Activated naive CD8-positive, alpha-beta T cell treated with anti-CD3 and anti-CD28 coated beads, Interleukin-2, amount 10 ng/mL, durations not matched to agents 7 days and 5 days (primary cell): ENCODE measurements at places on chromosomes 6 and 20. TPM values are rescaled to one million over a fixed set of nuclear protein-coding genes. Genes with fewer than 3 reads are reported as not detected.
A peak's percentile ranks its signal among the peaks of the same experiment; 100 is the strongest.

- H3K27ac ChIP-seq, result no peak overlapping the region
- peaks cover 5% of the 10 kb centered on the region for H3K36me3 ChIP-seq
- no peaks in the 10 kb centered on the region for H3K4me1 ChIP-seq
- DNase-seq, result no peak
- no peaks in the 10 kb centered on the region for H3K27me3 ChIP-seq
These were observed 98.3 kb downstream of the ELOVL5 start for GRCh38 chr6:53250176-53251032.

GRCh38 chr6:127107916-127108315 lies 10.6 kb upstream of the RSPO3 start:
- no peak for DNase-seq
- H3K27ac ChIP-seq, result no peak overlapping the region
- no peaks in the 10 kb centered on the region for H3K36me3 ChIP-seq

- H3K27me3 ChIP-seq, result peaks cover 2% of the 10 kb centered on the region
- H3K27ac ChIP-seq, result no peak overlapping the region
- DNase-seq, result no peak
- H3K4me1 ChIP-seq, result peaks cover 6% of the 10 kb centered on the region
These were observed 640.2 kb downstream of the PTPRT start for GRCh38 chr20:42549496-42549895.

DNA sequence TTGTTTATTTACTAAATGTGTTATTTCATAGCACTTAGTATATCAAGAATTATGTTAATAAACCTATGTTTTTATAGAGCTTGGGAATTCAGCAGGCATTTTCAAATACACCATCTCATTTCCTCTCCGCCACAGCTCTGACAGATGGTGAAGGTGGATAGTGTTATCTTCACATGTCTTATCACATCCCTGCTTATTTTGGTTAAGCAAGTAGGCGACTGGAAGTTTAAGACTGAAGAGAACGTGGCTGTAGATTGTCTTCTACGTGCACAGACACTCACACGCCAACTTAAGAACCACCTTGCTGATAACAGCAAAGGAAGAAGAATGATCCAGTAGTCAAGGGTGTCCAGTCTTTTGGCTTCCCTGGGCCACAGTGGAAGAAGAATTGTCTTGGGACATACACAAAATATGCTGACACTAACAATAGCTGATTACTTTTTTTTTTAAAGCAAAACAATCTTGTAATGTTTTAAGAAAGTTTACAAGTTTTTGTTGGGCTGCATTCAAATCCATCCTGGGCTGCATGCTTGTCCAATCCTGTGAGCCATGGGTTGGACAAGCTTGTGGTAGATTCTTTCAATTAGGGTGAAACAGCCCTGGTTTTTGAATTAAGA lies 43.3 kb upstream of the SCGN start:
- no peaks in the 10 kb centered on the region for H3K4me1 ChIP-seq
- no peak overlapping the region for H3K4me3 ChIP-seq
- H3K36me3 ChIP-seq, result peaks cover 6% of the 10 kb centered on the region
- DNase-seq, result no peak
- no peaks in the 10 kb centered on the region for H3K27me3 ChIP-seq
- no peak overlapping the region for H3K27ac ChIP-seq

- peaks cover 21% of the 10 kb centered on the region for H3K27me3 ChIP-seq
- H3K36me3 ChIP-seq, result no peaks in the 10 kb centered on the region
- no peaks in the 10 kb centered on the region for H3K4me1 ChIP-seq
- no peak overlapping the region for H3K27ac ChIP-seq
- no peak for DNase-seq
These were observed 44.4 kb downstream of the DCDC2 start for GRCh38 chr6:24313251-24314141.

DNA sequence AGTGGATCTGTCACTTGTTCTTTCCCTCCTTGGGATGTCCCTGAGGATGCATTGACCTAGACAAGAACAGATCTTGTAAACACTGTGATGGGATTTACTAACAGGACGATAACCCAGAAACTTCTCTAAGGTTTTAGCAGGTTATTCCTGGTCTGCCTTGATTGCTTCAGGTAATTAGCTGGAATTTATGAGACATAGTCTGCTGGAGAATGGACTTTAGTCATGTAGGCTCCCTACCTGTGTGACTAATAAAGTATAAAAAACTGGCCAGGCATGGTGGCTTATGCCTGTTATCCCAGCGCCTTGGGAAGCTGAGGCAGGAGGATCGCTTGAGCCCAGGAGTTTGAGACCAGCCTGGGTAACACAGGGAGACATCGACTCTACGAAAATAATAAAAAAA lies 96.1 kb downstream of the PAK5 start:
- H3K27ac ChIP-seq, result no peak overlapping the region
- H3K27me3 ChIP-seq, result no peaks in the 10 kb centered on the region
- H3K4me1 ChIP-seq, result no peaks in the 10 kb centered on the region
- DNase-seq, result no peak

DNA sequence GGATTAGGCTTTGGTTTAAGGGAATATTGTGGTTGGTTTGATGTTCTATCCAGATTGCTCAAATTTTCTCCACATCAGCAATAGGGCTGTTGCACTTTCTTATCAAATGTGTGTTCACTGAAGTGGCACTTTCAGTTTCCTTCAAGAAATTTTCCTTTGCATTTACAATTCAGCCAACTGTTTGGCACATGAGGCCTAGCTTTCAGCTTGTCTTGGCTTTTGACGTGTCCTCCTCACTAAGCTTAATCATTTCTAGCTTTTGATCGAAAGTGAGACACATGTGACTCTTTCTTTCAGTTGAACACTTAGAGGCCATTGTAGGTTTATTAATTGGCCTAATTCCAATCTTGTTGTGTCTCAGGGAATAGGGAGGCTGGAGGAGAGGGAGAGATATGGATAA lies 104.8 kb downstream of the FLRT3 start:
- no peaks in the 10 kb centered on the region for H3K36me3 ChIP-seq
- H3K27me3 ChIP-seq, result no peaks in the 10 kb centered on the region
- H3K27ac ChIP-seq, result no peak overlapping the region

- no peak for DNase-seq
- H3K27ac ChIP-seq, result no peak overlapping the region
- peaks cover 78% of the 10 kb centered on the region for H3K27me3 ChIP-seq
- no peaks in the 10 kb centered on the region for H3K4me1 ChIP-seq
- no peak overlapping the region for H3K4me3 ChIP-seq
These were observed 62.5 kb downstream of the ERMARD start for GRCh38 chr6:169813969-169814368.

DNA sequence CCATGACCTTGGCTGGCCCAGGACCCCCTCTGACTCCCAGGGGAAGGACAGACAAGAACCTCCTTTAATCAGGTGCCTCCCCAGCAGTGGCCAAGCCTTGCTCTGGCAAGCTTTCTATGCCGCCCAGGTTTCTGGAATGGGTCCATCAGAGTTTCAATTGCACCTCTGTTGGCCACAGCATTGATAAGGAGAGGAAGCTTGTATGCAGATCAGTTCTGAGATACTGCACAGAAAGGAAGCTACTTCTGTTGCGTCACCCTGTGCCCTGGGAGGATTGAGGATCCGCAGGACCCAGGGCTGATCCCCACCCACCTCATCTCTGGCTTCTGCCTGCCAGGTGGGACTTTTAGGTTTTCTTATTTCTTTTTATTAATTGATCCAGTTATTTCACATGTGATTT lies 167.2 kb downstream of the TFAP2C start:
- no peaks in the 10 kb centered on the region for H3K36me3 ChIP-seq
- peaks cover 4% of the 10 kb centered on the region for H3K27me3 ChIP-seq
- no peak for DNase-seq
- no peak overlapping the region for H3K4me3 ChIP-seq

DNA sequence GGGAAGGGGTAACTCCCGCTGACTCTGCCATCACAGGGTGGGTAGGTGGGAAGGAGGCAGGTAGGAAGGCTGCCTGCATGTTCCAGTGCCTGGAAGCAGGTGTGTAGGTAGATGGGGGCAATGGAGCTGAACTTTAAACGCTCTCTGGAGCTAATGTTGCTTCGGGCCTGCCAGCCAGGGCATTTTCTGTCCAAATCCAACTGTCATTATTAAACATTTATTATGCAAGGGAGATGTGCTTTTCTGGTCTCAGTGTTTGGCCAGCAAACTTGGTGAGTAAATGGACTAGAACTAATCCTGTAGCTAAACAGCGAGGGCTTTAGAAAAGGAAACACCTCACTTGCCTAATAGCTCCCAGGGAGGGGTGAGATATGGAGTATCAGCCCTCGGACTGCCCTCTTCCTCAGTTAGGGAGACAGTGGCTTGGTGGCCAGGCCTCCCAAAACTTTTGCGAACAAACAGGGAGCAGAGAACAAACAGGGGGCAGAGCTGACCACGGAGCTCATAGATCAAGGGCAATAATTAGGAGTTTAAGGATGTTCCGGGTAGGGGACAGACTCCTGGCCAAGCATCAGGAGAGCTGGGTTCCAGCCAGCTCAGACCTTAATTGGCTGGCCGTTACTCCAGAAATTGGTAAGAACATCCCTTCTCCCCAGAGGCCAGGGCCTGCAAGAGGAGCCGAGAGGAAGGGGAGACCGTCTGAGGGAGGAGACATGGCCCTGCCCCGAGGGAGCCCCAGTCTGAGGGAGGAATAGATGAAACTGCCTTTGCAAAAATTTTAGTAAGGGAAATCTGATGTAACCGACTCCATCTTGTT lies 131.1 kb downstream of the VEGFA start:
- no peak for DNase-seq
- H3K4me1 ChIP-seq, result peaks cover 2% of the 10 kb centered on the region
- no peak overlapping the region for H3K27ac ChIP-seq

GRCh38 chr20:2382833-2383232 lies 2.1 kb downstream of the TGM6 start:
- peaks cover 19% of the 10 kb centered on the region for H3K27me3 ChIP-seq
- H3K4me3 ChIP-seq, result no peak overlapping the region
- no peak overlapping the region for H3K27ac ChIP-seq
- DNase-seq, result no peak
- peaks cover 27% of the 10 kb centered on the region for H3K4me1 ChIP-seq
- H3K36me3 ChIP-seq, result no peaks in the 10 kb centered on the region

DNA sequence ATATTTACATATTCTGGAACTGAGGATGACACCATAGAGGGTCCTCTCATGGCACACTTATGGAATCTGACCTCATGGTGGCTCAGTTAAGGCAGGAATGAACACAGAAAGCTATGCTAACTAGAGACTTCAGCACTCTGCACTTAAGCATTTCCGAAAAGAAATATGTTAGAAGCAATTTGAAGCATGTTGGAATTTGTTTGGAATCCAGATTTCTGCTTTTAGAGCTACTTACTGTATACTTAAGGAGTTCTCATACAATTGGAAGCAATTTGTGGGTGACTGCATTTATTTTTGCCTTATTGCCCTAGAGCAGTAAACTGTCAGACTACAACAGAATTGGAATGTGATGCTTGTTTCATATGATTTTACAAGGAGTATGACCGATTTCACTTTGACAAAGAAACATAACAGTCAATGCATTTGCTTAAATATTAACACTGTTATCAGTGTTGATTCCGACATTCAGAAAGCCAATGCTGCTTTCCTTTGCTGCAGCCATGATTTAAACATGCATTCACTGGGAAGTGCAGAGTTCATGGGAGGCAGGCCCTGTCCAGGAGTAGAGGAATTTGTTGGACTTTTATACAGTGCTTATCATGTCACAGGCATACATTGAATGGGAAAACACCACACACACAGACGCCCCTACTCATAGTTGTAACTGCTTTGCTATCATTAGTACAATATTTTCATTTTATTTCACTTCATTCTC lies 244.4 kb downstream of the SAMD5 start:
- H3K27ac ChIP-seq, result no peak overlapping the region
- no peak overlapping the region for H3K4me3 ChIP-seq

- H3K27me3 ChIP-seq, result no peaks in the 10 kb centered on the region
- DNase-seq, result no peak
- H3K4me1 ChIP-seq, result no peaks in the 10 kb centered on the region
- H3K4me3 ChIP-seq, result no peak overlapping the region
- H3K27ac ChIP-seq, result no peak overlapping the region
These were observed 81.3 kb upstream of the BMP2 start for GRCh38 chr20:6686171-6686570.

GRCh38 chr6:90286884-90287488 lies 9.7 kb downstream of the BACH2 start:
- H3K4me3 ChIP-seq, result peak overlapping the region; percentile 70
- H3K27me3 ChIP-seq, result no peaks in the 10 kb centered on the region
- DNase-seq, result peak; percentile 52

DNA sequence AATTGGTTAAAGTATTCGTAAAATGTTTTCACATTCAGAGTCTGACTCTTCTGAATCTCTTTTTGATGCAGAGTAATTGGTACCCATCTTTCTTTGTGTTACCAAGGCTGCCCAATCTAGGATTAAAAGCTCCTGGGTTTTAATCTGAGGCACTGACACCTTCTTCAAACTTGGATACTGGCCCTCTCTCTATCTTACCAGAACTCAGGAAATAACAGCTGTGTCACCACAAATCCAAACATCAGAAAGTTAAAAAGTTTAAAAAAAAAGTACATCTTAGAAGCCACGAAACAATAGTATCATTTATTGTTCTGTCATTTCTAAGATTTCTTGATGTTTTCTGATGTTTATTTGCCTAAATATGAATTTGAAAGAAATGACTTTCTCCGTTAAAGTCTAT lies 255.5 kb upstream of the RUNX2 start:
- peaks cover 8% of the 10 kb centered on the region for H3K36me3 ChIP-seq
- H3K27ac ChIP-seq, result no peak overlapping the region
- H3K4me3 ChIP-seq, result no peak overlapping the region
- no peaks in the 10 kb centered on the region for H3K27me3 ChIP-seq

DNA sequence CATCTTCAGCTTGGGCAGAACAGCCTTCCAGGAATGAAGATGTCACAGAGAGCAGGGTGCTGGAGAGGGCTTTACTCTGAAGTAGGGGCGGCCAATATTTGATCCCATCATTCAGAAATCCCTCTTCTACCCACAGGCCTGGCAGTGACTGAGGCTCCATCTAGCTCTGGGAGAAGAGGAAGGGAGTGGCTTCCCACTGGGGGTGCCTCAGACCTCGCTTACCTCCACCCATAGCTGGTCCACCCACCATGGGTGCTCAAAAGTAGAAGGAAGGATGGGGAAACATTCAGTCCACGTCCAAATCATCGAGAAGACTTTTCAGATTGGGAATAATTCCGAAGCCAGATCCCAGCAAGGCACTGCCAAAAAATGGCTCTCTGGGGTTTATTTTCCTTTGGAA lies 11.8 kb upstream of the THBD start:
- DNase-seq, result no peak
- no peaks in the 10 kb centered on the region for H3K4me1 ChIP-seq
- no peak overlapping the region for H3K4me3 ChIP-seq
- no peak overlapping the region for H3K27ac ChIP-seq

The HLA-DRB5 gene
- total RNA-seq, result 0.26 TPM

The GRIK2 gene
- 0.14 TPM for total RNA-seq

The GRM1 gene
- not detected for total RNA-seq

The SLC26A8 gene
- not detected for total RNA-seq

The CPNE5 gene
- total RNA-seq, result 0.99 TPM

The SLC35B2 gene
- 28.4 TPM for total RNA-seq

The SLC17A2 gene
- not detected for total RNA-seq

The SRSF3 gene
- 389 TPM for total RNA-seq
